Activated naive CD8-positive, alpha-beta T cell treated with anti-CD3 and anti-CD28 coated beads for 36 hours (primary cell): ENCODE measurements at places on chromosomes 5 and 9. TPM values are rescaled to one million over a fixed set of nuclear protein-coding genes. Genes with fewer than 3 reads are reported as not detected.

DNA sequence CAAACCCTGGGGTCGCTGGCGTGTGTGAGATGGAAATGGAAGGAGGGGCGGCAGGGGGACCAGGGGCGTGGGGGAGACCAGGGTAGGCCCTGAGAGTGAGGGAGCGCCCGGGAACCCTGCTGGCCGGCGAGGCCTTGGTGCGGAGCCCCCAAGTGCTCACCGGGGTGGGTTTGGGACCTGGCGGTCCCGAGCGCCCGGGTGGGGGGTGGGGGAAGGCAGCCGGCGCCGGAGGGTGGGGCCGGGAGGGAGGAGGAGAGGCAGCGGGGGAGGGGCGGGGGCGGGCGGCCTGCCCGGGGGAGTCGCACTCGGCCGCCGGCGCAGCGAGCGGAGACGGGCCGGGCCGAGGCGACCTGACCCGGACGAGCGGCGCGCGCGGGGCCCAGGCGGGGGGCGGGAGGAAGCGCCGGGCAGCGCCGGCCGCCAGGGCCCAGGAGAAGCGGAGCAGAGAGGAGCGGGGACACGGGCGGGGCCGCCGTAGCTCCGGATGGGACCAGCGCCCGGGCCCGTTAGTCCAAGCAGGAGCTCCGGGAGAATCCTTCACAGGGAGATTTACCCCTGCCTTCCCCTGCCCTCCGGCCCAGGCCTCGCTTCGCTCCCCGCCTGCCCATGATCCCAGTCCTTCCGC, at the start of gene NPR2:
TSS of gene NPR2 (plus strand) at position 295 of the 625 bp plus-strand sequence. CDS start 818 bp downstream, outside the sequence.
- DNase-seq, result no peak

DNA sequence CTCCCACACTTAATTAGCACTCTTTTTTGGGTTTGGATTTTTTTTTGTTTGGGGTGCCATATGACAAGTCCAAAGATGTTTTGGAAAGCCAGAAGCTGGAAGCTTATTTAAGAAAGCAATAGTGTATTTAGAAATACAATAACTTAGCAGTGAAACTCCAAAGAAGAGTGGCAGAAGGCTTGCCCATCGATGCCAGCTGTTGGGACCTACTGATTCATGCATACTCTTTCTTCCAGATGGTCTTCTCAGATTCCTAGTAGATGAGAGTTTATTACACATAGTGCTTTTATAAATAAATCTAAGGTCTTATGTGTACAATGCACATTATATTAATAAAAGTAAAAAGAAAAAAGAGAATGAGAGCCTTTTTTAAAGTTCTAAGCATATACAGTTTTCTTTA, 374.6 kb downstream of the OSTF1 start:
- no peak for DNase-seq

The PTGES2 gene
- total RNA-seq, result 66.1 TPM

DNA sequence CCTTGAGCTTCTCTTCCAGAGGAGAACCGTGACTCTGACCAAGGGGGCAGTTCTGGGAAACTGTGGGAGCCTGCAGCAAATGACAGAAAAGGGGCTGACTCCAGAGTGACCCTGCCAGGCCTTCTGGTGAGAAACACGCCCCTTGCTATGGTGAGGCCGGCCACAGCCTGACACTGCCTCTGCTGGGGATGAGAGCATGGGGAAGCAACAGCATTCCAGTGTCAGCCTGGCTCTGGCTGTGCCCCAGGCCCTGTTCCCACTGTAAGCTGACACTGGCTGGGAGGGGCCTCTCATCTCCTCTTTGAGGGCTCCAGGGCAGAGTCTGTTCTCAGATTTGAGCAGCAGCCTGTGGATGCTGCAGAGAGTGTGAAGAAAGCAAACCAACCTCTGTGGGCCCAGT, 180.0 kb upstream of the IL12B start:
- DNase-seq, result no peak

- no peak for DNase-seq
These were observed 119.5 kb upstream of the PCA3 start for GRCh38 chr9:76644647-76645250.

DNA sequence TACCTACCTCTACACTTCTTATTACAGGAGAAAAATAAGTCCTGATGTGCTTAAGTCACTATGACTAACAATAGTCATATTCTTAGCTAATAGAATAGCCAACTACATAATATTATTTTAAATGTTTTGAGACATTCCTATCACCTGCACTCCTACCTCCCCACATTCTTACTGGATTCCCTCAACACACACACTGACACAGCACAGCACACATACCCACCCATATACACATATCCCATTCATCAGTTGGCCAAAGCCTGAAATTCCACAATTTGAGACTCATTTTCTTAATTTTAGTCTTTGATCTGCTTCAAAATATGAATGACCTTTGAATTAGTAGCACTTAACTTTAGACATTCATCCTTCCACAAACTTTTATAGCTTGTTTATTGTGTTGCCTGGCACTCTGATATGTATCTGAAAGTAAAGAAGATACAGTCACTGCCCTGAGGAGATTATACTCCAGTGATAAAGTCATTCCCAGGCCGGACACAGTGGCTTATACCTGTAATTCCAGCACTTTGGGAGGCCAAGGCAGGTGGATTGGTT, 168.3 kb upstream of the RASA1 start:
- no peak for DNase-seq

- DNase-seq, result no peak
These were observed 34.7 kb upstream of the PLIN2 start for GRCh38 chr9:19162026-19162366.

DNA sequence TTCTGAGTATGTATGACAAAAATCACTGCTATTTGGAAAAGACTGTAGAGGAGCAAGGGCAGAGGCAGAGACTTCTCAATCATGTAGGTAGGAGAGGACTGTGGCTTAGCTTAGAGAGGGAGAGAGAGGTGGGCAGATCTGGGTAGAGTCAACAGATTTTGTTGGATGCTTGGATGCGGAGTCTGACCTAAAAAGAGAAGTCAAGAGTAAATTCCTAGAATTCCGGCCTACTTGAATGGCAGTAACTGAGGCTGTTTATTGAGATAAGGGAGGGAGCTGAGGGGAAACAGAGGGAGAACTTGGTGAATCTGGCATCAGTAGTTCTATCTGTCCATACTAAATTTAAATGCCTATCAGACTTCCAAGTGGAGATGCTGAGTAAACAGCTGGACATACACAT, 2.4 kb downstream of the TICAM2 start:
- DNase-seq, result no peak

- no peak for DNase-seq
These were observed 144.3 kb upstream of the PRLR start for GRCh38 chr5:35374584-35374983.

The WNT8A gene
- total RNA-seq, result not detected

The FBP2 gene
- not detected for total RNA-seq

GRCh38 chr5:88669371-88670050, 213.5 kb downstream of the MEF2C start:
- DNase-seq, result no peak

The RUFY1 gene
- total RNA-seq, result 31.1 TPM

GRCh38 chr9:83935276-83935935, 14.2 kb upstream of the KIF27 start:
- no peak for DNase-seq

The FBP1 gene
- 1.2 TPM for total RNA-seq

GRCh38 chr9:121694600-121694999, 43.2 kb downstream of the DAB2IP start:
- DNase-seq, result no peak

GRCh38 chr5:139910036-139910435, 114.4 kb downstream of the PSD2 start:
- no peak for DNase-seq

The REEP2 gene
- total RNA-seq, result 3.5 TPM

GRCh38 chr5:168740092-168740800, 161.1 kb upstream of the PANK3 start:
- DNase-seq, result no peak

DNA sequence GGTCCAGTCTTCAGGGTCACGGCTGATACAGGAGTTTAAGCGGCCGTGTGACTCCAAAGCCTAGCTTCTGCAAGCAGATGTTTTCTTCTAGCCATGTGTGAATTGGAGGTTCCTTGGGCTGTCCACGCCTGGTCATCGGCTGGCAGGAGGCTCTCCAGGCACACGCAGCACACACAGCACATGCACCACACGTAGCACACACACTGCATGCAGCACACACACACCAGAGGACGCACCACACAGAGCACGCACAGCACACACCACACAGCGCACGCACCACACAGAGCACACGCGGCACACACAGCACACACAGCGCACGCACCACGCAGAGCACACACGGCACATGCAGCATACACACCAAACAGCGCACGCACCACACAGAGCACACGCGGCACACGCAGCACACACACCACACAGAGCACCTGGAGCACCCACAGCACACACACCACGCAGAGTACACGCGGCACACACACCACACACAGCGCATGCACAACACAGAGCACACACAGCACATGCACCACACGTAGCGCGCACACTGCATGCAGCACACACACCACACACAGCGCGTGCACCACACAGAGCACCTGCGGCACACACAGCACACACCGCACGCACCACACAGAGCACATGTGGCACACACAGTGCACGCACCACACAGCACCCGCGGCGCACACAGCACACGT, 234.3 kb downstream of the FANCC start:
- DNase-seq, result no peak

- DNase-seq, result no peak
These were observed 85.2 kb upstream of the HTR4 start for GRCh38 chr5:148739524-148739923.

GRCh38 chr5:181259283-181259682, 1.7 kb downstream of the TRIM52 start:
- DNase-seq, result no peak

- DNase-seq, result no peak
These were observed 20.5 kb upstream of the IFNK start for GRCh38 chr9:27503623-27504022.

GRCh38 chr5:160363660-160364395, 6.6 kb downstream of the C1QTNF2 start:
- no peak for DNase-seq

The FOXD4L5 gene
- total RNA-seq, result not detected

The OR1Q1 gene
- not detected for total RNA-seq

DNA sequence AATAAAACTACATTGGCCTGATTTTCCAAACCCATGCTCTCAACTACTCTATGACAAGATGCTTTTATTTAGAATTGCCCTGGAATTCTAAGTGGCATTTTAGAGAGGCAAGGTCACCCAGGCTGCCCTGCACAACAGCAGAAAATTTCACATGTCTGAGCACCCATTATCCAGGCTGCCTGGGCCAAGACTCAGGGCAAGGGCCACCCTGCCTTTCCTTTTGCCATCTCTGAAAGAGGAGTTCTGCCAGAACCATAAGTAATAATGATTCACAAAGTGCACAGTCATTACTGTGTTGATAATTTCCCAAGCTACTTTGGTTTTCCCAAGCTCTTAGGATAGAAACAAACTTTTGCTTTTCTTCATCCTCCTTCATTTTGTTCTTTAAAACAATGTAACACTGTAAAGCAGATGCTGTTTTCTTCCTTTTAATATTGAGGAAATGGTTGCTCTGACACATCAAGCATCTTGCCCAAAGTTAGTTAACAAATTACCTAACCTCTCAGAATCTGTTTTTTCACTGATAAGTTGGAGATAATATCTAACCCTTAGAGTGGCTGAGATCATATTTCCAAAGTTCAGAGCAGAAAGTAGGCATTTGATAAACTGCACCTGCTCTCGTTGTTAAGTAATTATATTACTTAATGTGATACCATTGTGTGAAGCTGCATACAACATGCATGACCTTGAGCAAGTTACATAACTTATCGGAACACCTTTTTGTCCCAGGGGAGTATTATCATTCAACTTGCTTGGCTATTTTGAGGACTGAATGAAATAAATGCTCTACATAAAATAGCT, 325.6 kb downstream of the PRELID2 start:
- no peak for DNase-seq

The IRX1 gene
- total RNA-seq, result not detected

The ERGIC1 gene
- 46.9 TPM for total RNA-seq

The C8G gene
- not detected for total RNA-seq

DNA sequence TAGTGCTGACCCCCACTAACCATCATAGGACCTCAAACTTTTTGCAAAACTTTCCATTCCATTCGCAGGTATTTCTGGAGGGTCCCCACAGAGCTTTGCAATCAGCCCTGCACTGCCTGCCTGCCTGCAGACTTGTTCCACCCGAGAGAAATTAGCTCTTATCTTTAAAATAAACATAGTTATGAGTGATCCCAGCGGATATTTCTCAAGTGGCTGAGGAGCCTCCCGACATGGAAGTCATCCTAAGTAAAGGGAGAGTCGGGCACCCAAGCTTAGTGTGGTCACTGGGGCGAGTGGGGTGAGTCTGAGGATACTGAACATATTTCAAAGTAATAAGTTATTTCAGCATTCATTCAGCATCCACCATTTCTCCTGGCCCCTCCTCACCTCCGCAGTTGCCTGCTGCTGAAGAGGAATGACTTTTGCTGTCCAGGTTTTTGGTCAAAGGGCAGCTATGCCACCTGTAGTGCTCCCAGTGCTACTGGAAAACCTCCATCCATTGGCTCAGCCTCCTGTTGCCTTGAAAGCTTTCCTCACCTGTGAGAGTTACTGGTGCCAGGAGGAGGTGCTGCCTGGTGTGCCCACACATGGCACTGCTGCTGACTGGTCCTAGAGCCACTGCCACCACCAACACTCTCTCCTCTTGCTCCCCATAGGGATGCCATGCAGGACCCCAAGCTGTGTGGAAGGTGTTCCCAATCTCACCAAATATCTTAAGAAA, 89.7 kb upstream of the PCSK1 start:
- DNase-seq, result no peak

The OR1B1 gene
- total RNA-seq, result not detected

The BAAT gene
- 0.06 TPM for total RNA-seq

DNA sequence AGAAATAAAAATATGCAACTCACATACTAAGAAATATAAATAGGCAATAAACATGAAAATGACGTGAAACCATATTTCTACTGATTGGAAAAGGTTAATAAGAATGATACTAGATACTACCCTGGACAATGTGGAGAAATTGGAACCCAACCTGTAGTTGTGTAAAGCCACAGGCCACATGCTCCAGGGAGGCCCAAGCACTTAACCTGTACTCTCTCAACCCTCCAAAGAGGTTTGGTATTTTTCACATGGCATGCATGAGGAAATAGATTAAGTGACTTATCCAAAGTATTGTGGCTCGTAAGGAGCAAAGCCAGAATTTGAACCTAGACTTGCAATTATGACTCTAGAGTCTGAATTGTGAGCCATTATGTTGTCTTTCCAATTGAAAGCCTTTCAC, 13.4 kb downstream of the LIFR start:
- no peak for DNase-seq

The DCAF12 gene
- 40.2 TPM for total RNA-seq

The OR1J2 gene
- total RNA-seq, result 0.23 TPM
